ENCODE measurements at places on chromosomes 13 and 19.

GRCh38 chr13:30535046-30535445 lies 69.3 kb upstream of the HMGB1 start:
- H3K4me1 ChIP-seq = no peaks in the 10 kb centered on the region
- H3K27me3 ChIP-seq = no peaks in the 10 kb centered on the region
- H3K36me3 ChIP-seq = no peaks in the 10 kb centered on the region
- no peak for DNase-seq
- H3K4me3 ChIP-seq = no peak overlapping the region
- H3K27ac ChIP-seq = no peak overlapping the region

- no peak overlapping the region for H3K27ac ChIP-seq
- H3K4me1 ChIP-seq = peaks cover 11% of the 10 kb centered on the region
- peaks cover 39% of the 10 kb centered on the region for H3K27me3 ChIP-seq
- peaks cover 14% of the 10 kb centered on the region for H3K36me3 ChIP-seq
- DNase-seq = no peak
Observed at GRCh38 chr19:38392707-38393308, 4.3 kb downstream of the SPRED3 start.

DNA sequence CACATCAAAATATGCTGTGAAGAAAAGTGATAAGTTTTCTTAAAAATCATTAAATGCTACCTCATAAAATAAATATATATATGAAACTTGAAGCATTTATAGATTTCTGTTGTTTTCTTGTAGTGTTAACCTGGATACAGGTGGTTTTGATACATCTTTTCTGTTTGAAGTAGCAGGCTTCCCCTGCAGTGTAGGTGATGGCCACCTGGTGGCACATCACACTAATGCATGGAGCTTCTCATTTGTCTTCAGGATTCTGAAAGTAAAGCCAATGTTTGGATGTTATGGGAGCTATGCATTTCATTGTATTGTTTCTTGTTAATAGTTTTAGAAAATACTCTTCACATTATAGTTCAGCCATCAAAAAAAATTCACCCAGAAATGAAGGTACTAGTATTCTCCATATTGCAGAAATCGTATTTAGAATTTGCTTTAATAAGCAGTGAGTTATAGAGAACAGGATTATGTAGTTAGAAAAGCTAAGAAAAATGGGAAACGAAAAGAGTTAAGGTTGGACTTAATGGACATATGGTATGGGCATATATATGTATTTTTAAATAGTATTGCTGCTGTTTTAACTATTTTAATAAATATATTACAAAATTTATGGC lies 18.7 kb downstream of the GPR180 start:
- peaks cover 4% of the 10 kb centered on the region for H3K36me3 ChIP-seq
- H3K4me3 ChIP-seq = no peak overlapping the region
- DNase-seq = peak; percentile 26
- H3K4me1 ChIP-seq = peaks cover 6% of the 10 kb centered on the region
- no peaks in the 10 kb centered on the region for H3K27me3 ChIP-seq

DNA sequence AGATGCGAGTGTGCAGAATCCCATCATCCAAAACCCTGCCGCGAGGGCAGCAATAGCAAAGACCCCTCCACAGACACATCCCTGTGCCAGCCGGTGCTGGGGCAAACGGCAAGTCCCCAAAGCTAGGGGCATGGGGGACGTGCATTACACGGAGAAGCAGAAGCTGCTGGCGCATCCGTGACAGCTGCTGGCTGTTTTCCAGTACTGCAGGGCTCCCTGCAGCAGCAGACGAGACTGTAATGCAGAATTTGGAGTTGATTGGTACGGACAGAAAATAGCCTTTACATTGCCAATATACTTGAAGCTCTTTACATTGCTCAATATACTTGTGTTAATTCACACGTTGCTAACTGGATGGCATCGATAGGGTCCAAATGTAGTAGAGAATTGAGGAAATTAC lies 77.2 kb upstream of the TMTC4 start:
- no peak overlapping the region for H3K4me3 ChIP-seq
- no peaks in the 10 kb centered on the region for H3K36me3 ChIP-seq
- no peaks in the 10 kb centered on the region for H3K27me3 ChIP-seq
- no peak for DNase-seq

GRCh38 chr19:40633207-40633606 lies 32.0 kb downstream of the LTBP4 start:
- H3K36me3 ChIP-seq = peaks cover 5% of the 10 kb centered on the region
- H3K27ac ChIP-seq = no peak overlapping the region
- peaks cover 2% of the 10 kb centered on the region for H3K4me1 ChIP-seq
- no peak for DNase-seq

GRCh38 chr19:33215438-33216197 lies 10.0 kb downstream of the SLC7A10 start:
- no peak for DNase-seq
- peaks cover 8% of the 10 kb centered on the region for H3K27me3 ChIP-seq
- no peaks in the 10 kb centered on the region for H3K4me1 ChIP-seq
- H3K36me3 ChIP-seq = no peaks in the 10 kb centered on the region

- no peaks in the 10 kb centered on the region for H3K36me3 ChIP-seq
- no peaks in the 10 kb centered on the region for H3K4me1 ChIP-seq
- no peak for DNase-seq
Observed at GRCh38 chr13:21796066-21796465, 125.2 kb downstream of the FGF9 start.

DNA sequence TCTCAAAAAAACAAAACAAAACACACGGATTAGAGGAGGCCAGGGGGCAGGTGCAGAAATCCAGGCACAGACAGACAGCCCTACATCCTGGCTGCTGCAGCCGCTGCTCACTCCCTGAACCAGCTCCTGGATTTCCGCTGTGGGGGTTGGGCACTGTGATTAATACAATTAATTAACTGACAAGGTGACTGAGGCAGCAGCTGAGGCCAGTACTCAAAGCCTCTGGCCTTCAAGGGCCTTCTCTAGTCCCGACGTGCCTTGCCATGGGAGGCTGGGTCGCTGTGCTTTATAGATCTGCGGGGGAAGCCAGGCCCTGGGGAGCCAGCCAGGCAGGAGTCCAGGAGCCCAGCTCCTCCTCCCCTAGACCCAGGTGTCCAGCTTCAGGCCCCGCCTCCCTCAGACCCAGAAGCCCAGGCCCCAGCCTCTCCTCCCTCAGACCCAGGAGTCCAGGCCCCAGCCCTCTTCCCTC lies 4.6 kb downstream of the NECTIN2 start:
- peak overlapping the region; percentile 99 for H3K27ac ChIP-seq
- H3K4me1 ChIP-seq = peaks cover 48% of the 10 kb centered on the region
- no peak for DNase-seq
- H3K4me3 ChIP-seq = peak overlapping the region; percentile 100
- H3K36me3 ChIP-seq = peaks cover 34% of the 10 kb centered on the region
- peaks cover 26% of the 10 kb centered on the region for H3K27me3 ChIP-seq

DNA sequence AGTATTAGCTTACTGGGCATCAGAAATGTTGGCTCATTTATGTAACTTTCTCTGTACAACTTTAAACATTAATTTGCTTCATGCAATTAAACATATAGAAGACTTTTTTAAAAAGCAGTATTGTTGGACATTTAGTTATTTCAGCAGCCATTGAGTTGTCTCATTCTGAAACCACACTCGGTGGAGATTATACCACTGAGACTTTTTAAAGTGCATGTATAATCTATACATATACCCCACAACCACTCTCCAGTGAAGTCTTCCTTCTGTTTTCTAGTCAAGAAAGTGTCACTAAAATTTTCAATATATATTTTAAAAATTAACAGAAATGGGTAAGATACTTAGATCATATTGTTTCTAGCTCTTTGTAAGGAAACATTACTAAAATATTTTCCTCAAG lies 15.5 kb downstream of the SETDB2 start:
- no peak for DNase-seq
- H3K27ac ChIP-seq = no peak overlapping the region
- H3K4me3 ChIP-seq = no peak overlapping the region
- H3K27me3 ChIP-seq = no peaks in the 10 kb centered on the region
- H3K36me3 ChIP-seq = peaks cover 34% of the 10 kb centered on the region

- no peaks in the 10 kb centered on the region for H3K4me1 ChIP-seq
- peaks cover 8% of the 10 kb centered on the region for H3K27me3 ChIP-seq
- DNase-seq = no peak
- no peak overlapping the region for H3K4me3 ChIP-seq
Observed at GRCh38 chr19:56134654-56134921, 6.5 kb upstream of the ZNF444 start.

- H3K36me3 ChIP-seq = peaks cover 11% of the 10 kb centered on the region
- H3K27ac ChIP-seq = no peak overlapping the region
- H3K4me3 ChIP-seq = no peak overlapping the region
- DNase-seq = no peak
Observed at GRCh38 chr13:33033051-33033812, 17.0 kb downstream of the KL start.

DNA sequence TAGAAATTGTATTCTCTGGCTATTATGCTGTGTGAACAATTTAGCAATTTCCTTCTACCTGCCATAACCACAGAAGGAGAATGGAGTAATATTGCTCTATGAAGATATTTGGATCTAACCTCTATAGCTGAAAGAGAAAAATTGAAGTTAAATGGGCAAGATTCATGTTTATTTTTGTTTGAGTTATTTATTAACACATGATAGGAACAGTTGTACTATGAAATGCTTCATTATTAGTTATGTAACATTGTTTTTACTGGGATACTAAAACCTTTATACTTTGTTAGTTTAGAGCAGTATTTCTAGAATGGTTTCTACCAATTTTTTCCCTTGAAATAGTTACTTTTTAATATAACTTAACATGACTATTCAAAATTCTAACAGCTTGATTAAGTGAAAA lies 27.3 kb upstream of the VWA8 start:
- H3K4me1 ChIP-seq = no peaks in the 10 kb centered on the region
- no peak overlapping the region for H3K27ac ChIP-seq
- peaks cover 3% of the 10 kb centered on the region for H3K27me3 ChIP-seq
- no peaks in the 10 kb centered on the region for H3K36me3 ChIP-seq

GRCh38 chr19:46604781-46605355 lies 3.7 kb downstream of the CALM3 start:
- H3K4me1 ChIP-seq = peaks cover 20% of the 10 kb centered on the region
- peaks cover 32% of the 10 kb centered on the region for H3K36me3 ChIP-seq
- H3K4me3 ChIP-seq = no peak overlapping the region
- DNase-seq = no peak

GRCh38 chr13:97003071-97003470 lies 8.8 kb upstream of the OXGR1 start:
- H3K27ac ChIP-seq = no peak overlapping the region
- no peaks in the 10 kb centered on the region for H3K4me1 ChIP-seq
- H3K4me3 ChIP-seq = no peak overlapping the region
- no peaks in the 10 kb centered on the region for H3K27me3 ChIP-seq
- DNase-seq = no peak
- H3K36me3 ChIP-seq = no peaks in the 10 kb centered on the region

DNA sequence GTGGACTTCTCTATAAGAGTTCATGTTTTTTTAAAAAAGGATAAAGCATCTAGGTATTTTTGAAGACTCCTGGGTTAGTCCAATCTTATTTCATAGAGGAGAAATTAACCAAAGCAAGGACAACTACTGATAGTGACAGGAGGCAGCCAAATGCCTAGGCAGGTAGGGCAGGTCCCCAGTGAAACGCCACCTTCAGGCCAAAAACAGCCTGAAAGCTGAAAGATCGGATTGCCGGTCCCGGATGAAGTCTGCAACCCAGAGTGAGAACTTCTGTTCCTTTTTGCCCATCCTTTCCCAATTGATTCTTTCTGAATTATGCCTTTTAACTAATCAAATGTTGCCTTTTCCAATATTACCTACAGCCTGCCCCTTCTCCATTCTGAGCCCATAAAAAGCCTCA lies 6.1 kb upstream of the GGACT start:
- peaks cover 6% of the 10 kb centered on the region for H3K4me1 ChIP-seq
- DNase-seq = peak; percentile 52
- peaks cover 1% of the 10 kb centered on the region for H3K27me3 ChIP-seq

GRCh38 chr13:30884543-30884942 lies 21.5 kb upstream of the MEDAG start:
- H3K4me3 ChIP-seq = no peak overlapping the region
- no peak for DNase-seq
- peaks cover 2% of the 10 kb centered on the region for H3K27me3 ChIP-seq

DNA sequence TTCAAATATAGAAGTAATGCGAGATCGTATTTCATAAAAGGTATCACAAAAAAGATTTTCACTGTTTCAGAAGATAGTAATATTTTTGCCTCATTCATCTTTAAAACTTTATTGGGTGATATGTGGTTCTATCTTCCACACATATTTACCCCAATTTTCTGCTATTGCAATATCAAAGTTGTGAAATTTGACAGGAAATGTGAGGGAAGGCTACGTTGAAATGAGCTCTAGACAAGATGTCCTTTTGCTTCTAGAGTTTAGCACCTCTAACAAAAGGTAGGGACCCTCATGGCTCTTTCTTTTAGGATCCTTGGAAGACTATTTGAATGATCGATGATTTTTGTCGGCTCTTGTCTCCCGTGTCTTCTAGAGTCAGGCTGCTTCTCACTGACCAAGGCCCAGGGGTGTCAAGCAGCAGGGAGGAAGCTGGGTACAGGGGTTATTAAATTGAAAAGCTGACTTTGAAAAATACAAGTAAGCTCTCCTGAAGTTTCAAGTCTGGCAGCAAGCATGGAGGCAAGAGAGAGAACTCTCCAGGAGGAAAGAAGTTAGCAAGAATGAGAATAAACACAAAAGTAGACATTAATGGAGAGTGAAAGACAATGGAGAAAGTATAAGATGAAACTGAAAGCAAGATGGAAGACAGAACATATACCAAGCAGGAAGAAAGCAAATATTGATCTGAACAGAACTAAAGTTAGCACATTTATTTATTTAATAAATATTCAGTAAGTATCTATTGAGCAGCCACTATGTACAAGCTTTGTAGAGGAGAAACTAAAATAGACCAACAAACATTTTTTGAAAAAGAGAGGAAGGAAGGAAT lies 73.4 kb downstream of the RUBCNL start:
- H3K4me3 ChIP-seq = no peak overlapping the region
- no peaks in the 10 kb centered on the region for H3K4me1 ChIP-seq
- H3K36me3 ChIP-seq = peaks cover 4% of the 10 kb centered on the region
- no peak overlapping the region for H3K27ac ChIP-seq
- H3K27me3 ChIP-seq = peaks cover 1% of the 10 kb centered on the region

DNA sequence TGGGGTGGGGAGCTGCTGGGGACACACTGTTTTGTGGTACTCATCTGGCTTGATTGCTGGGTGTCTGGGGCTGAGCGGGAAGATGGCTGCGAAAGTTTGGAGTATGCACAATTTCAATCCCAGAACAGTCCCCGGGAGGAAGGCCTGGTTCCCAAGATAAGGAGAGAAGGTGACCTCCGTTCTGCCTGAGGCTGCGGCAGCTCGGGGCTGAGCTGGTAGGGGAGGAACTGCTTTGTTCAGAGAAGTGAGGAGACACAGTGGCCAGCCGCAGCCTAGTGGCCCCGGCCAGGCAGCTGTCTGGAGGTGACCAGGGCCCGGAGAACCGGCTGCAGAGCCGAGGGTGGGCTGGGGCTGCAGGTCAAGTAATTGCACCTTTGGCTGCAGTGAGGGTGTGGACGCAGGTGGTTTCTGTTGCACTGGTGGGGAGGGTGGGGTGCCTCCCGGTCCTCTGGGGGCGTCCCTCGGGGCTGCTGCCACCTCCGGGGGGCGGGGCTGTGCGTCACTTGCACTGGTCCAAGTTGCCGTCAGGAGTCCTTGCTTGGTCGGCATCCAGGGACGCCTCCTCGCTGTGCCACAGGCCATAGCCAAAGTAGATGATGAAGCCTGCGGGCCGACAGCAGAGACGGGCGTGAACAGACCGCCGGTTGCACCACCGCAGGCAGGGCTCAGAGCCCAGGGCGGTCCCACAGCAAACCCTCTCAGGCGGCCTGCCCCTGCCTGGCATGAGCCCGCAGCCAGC lies 81.3 kb downstream of the SLC7A1 start:
- DNase-seq = no peak
- H3K4me3 ChIP-seq = no peak overlapping the region
- H3K4me1 ChIP-seq = peaks cover 3% of the 10 kb centered on the region
- peaks cover 26% of the 10 kb centered on the region for H3K36me3 ChIP-seq
- H3K27ac ChIP-seq = no peak overlapping the region
